ENCODE measurements at places on chromosomes 7 and 10. TPM values are rescaled to one million over a fixed set of nuclear protein-coding genes. Genes with fewer than 3 reads are reported as not detected.

The CYP2C9 gene
- 32.2 TPM for total RNA-seq

The INHBA gene
- total RNA-seq: not detected

The SPDYE16 gene
- total RNA-seq: not detected

The CNNM1 gene
- total RNA-seq: 1.0 TPM

The SLC26A3 gene
- 339 TPM for total RNA-seq

The UFSP1 gene
- 7.0 TPM for total RNA-seq

DNA sequence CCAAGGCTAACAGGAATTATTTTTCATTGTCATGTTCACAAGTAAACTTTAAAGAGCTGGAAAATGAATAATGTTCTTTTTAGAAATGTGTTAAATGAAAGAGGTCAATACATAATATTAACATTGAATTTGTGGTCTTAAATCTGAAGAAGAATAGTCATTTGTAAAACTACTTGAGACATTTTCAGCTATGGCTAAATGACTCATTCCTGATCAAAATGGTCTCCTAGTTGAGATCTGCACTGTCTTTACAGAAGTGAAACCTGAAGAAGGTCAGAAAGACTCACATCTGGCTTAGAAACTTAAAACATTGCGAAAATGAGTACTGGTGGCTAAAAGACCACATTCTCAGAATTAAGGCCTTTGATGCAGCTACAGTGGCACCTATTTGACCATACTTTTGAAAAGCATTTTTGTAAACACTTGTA is 5.9 kb downstream of the PIK3CG start:
- DNase-seq: no peak

DNA sequence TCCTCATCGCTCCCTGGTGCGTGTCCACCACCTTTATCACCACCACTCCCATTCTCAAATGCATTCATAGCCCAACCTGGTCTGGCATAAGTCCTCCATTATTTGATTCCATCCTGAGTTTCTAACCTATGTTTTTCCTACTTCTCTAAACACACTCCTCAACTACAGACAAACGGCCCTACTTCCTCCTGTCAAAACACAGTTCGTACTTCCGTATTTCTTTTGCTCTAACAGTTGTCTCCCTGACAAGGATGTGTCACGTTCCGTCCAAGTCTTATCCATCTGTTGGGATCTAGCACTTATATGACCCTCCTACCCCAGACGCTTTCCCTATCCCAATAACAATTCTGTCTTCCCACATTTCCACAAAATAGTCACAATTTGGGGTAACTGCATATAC is 46.8 kb downstream of the DOCK4 start:
- DNase-seq: no peak

- DNase-seq: no peak
Measured at GRCh38 chr7:128679920-128680319, 7.8 kb downstream of the GARIN1A start.

- DNase-seq: no peak
Measured at GRCh38 chr7:25839084-25839769, 312.8 kb upstream of the NFE2L3 start.

GRCh38 chr7:143325240-143325639 is 9.3 kb downstream of the CLCN1 start:
- DNase-seq: no peak

DNA sequence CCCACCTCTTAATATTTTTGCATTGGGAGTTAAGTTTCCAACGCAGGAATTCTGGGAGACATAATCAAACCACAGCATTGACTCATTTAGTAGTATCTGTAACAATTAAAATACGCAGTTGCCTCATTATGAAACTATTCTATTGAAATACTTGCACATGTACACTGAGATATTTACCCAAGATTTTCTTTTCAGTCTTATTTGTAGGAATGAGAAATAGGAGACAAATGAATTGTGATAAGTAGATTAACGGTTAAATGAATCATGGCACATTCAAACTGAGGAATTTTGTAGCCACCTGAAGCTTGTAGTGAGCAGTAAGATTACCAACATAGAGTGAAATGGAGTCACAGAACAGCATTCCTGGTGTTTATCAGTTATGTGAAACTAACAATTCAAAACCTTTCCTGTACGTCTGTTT is 18.1 kb downstream of the RP9 start:
- DNase-seq: no peak

DNA sequence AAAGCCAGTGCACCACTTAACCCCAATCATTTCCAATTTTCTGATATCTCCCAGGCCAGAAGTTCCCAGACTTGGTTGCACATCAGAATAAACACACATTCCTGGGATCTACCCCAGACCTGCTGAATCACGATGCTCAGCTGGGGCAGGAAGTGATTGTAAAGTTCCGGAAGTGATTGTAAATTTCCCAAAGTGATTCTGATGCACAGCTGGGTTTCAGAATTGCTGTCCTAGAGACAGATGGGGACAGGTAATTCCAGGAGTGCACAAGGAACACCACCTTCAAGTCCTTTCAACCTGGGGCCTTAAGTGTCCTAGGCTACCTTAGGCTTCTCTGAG is 104.2 kb upstream of the EEPD1 start:
- no peak for DNase-seq

DNA sequence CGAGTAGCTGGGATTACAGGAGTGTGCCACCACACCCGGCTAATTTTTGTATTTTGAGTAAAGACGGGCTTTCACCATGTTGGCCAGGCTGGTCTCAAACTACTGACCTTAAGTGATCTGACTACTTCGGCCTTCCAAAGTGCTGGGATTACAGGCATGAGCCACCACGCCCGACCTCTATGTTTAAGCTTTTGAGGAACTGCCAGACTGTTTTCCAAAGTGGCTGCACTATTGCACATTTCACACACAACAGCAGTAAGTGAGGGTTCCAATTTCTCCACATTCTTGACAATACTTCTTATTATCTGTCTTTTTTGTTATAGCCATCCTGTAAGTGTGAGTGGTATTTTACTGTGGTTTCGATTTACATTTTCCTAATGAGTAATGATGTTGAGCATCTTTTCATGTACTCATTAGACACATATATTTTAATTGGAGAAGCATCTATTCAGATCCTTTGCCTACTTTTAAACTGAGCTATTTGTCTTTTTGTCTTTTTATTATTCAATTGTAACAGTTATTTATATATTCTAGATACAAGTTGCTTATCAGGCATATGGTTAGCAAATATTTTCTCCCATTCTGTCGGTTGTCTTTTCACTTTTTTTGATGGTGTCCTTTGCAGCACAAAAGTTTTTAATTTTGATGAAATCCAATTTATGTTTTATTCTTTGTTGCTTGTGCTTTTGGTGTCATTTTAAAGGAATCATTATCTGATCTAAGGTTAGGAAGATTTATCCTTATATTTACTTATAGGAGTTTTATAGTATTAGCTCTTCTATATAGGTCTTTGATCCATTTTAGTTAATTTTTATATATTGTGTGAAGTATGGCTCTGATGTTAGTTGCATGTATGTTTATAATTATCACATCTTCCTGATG is 12.8 kb upstream of the IRF5 start:
- no peak for DNase-seq

DNA sequence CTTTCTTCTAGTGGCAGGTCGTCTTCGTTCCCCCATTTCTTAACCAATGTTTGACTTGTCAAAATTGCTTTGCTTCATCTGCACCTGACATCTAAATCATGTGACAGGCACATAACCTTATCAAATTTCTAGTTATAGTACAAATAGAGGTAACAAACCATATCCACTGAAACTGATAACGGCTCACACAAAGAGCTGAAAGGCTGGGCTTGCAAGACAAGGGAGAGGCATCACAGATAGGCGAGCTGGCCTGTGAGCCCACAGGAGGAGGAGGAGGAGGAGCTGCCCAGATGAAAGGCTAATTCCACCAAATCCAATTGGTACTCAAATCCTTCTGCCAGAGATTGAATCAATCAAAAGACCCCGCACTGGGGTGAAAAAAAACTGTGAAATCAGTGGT is 80.2 kb upstream of the NEBL start:
- DNase-seq: no peak

DNA sequence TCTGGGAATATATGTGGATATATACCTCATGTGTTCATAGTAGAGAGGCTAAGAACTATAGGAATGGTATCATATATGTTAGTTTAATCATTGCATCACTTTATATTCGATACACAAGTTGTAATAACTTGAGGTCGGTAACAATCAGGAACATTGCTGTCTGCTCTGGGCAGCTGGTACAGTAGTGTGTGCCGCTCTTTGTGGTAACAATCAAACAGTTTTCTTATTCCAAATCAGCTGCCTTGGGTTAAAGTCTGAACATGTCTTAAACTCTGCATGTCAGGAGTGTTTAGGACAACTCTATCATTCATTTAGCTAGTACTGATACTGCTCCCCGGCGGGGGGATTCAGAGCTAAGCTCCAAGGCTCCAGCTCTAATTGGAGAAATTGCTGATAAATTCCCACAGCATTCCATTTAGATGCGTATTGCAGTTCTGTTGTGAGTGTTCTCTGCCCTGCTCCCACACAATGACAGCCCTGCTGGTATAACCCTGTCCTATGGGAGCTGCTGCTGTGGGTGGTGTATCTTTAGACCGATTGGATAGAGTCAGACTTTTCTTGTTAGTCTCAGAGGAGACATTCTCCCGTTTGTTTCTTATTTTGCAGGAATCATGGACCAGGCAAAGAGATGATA is 707.5 kb upstream of the FZD8 start:
- DNase-seq: no peak

DNA sequence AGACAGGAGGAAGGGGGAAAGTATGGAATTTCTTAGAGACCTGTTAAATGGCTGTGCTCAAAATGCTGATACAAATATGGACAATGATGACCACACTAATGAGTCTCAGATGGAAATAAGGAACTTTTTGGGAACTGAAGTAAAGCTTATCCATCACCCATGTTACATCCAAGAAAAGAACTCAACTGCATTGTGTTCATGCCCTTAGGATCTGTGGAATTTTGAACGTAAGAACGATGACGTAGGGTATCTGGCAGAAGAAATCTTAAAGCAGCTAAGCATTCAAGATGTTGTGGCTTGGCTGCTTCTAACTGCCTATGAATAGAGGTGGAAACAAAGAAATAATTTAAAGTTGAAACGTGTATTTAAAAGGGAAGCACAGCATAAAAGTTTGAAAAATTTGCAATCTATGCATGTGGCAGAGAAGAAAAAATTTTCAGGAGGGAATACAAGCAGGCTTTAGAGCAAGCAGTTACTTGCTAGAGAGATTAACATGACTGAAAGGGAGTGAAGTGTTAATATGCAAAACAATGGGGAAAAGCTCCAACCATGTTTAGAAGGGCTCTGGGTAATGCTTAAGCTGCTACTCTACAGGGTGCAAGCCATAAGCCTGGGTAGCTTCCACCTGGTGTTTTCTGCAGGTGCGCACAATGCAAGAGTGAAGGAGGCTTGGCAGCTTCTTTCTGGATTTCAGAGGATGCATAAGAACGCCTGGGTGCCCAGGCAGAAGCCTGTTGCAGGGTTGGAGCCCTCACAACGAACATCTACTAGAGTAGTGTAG is 499.7 kb upstream of the SEMA3D start:
- no peak for DNase-seq

- DNase-seq: no peak
Measured at GRCh38 chr10:5806745-5807144, 6.5 kb downstream of the GDI2 start.

DNA sequence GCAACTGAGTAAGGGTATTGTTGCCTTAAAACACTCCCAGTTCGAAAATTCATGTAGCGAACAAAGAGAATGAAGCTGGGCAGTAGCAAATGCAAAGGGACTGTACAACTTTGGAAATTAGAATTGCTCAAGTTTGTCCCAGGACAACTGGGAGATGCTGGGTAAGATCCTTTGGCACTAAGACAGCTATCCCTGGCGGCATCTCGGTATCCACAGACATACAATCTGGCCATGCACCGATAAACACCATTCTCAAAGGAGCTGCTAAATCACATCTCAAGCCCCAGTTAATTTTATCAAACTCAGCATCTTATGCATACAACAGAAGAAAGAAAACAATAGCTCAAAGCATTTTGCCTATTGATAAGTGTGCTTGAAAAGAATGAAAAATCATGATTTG is 177.3 kb downstream of the AMPH start:
- DNase-seq: no peak

GRCh38 chr10:63504145-63504881 is 16.9 kb upstream of the REEP3 start:
- DNase-seq: no peak

- DNase-seq: no peak
Measured at GRCh38 chr10:110774069-110775019, 97.4 kb upstream of the PDCD4 start.

DNA sequence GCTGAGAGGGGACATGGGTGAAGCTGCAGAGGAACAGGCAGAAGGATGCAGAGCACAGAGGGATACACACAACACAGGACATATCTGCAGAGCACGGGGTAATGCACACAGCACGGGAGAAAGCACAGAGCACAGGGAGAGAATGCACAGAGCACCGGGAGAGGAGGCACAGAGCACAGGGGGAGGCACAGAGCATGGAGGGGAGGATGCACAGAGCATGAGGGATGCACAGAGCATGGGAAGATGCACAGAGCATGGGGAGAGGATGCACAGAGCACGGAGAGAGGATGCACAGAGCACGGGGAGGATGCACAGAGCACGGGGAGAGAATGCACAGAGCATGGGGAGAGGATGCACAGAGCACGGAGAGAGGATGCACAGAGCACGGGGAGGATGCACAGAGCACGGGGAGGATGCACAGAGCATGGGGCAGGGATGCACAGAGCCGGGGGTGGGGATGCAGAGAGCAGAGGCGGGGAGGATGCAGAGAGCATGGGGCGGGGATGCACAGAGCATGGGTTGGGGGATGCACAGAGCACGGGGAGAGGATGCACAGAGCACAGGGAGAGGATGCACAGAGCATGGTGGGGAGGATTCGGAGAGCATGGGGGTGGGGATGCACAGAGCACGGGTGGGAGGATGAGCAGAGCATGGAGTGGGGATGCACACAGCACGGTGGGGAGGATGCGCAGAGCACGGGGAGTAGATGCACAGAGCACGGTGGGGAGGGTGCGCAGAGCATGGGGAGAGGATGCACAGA is 230.0 kb downstream of the ADAM12 start:
- no peak for DNase-seq

DNA sequence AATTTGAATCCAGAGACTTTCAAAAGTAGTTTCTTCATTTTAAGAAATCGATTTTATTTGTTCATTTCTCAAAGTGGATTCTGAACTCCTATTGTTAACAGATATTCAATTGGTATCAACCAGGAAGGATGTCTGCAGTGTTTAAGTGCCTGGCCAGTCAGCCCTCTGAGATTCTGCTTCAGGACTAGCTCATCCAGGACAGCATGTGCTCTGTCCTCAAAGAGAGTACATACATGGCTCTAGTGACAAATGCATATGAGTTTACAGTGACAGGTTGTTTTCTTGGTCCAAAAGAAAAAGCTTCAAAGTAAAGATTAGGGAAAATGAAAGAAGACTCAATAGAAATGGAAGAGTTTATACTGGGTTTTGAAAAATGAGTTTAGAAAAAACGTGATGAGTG is 8.4 kb upstream of the PTN start:
- no peak for DNase-seq
